Stimulated activated CD4-positive, alpha-beta T cell treated with anti-CD3 and anti-CD28 coated beads, Interleukin-2, amount 100 ng/mL, for 24 hours (primary cell): ENCODE measurements at places on chromosomes 12 and 14.

DNA sequence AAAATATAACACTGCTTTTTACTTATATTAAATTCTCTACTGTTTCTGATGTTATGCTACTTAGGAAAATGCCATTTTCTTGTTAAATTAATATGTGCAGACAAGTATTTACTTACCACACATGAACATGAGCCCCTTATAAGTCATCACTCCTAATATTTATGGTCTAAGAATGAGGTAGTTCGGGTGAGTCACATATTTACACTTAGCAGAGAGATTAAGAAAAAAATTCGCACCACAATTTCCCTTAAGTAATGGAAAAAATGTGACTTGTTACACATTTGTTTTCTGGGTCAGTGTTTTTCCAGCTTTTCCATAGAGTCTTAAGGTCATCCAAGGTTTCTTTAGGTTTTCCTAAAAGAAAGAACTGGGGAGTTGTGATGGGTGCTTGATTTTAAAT is 68.3 kb downstream of the RERG start:
- DNase-seq = no peak

DNA sequence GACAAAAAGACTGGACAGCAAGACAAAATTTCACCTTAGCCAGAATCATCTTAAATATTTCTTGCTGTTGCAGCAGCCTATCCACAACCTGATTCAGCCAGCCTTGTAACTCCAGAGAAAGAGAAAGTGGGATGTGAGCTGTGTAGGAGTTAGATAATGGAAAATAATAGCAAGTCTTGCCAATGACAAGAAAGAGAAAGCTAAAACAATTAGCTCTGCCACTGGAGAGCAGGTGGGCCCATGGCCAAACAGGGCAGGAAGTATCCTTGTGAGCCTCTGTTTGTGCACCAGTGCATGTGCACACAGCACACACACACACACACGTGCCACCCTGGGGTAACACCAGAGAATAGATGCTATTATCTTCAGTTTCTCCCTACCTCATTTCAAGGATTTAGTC is 106.0 kb upstream of the CCDC196 start:
- no peak for DNase-seq

DNA sequence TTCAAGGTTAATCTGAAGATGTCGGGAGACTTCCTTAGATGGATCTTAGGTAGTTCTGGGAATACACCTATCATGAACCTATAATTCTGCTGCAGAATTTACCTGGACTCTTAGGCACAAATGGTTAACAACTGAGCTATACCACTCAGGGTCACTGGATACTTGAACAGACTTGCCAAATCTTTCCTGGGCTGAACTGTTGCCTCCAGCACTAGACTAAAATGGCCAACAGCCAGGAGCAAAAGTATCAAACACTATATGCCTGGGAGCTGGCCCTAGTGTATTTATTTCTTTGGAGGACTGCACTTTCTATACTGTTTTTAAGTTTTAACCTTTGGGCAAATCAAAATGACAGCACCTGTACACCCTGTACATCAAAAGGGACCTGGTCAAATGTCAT is 252.8 kb downstream of the TMEM117 start:
- no peak for DNase-seq

DNA sequence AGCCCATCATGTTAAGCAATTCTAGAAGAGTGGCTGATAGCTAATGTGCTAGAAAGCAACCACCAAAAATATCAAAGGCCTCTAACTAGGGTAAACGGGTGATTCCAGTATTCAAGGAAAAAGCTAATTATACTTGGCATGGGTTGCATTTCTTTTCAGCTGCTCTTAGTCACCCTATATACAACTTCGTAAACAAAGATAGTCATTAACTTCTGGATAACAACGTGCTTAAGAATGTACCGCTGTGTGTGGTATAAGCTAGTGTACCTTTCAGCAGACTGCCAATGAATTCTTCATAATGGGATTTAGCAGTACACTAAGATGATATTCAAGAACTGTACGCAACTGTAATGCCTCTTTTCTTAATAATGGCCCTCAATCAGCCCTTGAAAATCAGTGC is 42.2 kb upstream of the SLC6A13 start:
- no peak for DNase-seq

- no peak for DNase-seq
Observed at GRCh38 chr12:113248842-113249435, 27.7 kb downstream of the TPCN1 start.

GRCh38 chr12:131603939-131604795 is 106.7 kb upstream of the SFSWAP start:
- DNase-seq = peak; percentile 45

DNA sequence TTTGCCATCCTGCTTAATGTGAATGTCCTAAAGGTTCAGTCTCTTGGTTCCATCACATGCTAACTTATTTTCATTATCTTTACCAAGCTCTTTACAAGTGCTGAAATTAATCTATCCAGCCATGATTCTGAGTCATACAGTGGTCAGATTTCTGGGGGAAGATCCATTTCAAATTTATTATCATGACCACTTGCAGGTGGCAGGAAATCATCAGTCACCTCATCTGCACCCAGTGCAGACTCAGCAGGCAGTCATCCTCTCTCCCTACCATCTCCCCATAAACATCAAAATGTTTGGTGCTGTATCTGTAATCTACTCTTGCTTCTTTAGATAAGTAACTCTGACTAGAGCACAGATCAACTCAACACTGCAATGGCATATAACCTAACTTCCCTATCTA is 23.5 kb downstream of the ATG14 start:
- DNase-seq = no peak

- no peak for DNase-seq
Observed at GRCh38 chr14:89284333-89285058, 132.5 kb downstream of the FOXN3 start.

GRCh38 chr14:33237115-33237740 is 298.5 kb downstream of the NPAS3 start:
- no peak for DNase-seq
